ENCODE measurements at places on chromosomes 12 and 14. TPM values are rescaled to one million over a fixed set of nuclear protein-coding genes. Genes with fewer than 3 reads are reported as not detected.

Gene SLC4A8
- polyA plus RNA-seq: 4.7 TPM

Gene LMO3
- polyA plus RNA-seq: not detected

Gene RGS6
- polyA plus RNA-seq: not detected

DNA sequence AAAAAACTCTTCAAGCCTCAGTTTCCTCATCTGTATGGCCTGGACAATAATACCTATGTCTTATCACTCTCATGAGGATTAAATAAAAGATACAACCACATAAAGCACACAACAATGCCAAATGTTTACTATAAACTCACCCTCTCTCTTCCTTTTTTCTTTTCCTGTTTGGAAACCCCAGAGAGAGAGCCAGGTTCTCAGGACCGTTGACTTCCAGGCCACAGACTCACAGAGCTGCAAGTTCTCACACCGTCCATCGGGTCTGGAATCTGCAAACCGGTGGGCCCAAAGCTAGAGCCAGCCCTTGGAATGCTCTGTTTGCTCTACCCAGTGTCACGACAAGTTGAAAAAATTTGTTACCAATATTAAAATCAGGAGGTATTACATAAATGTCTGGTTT, 4.6 kb upstream of the CD4 start:
- H3K27ac ChIP-seq: no peak overlapping the region
- no peaks in the 10 kb centered on the region for H3K36me3 ChIP-seq
- H3K27me3 ChIP-seq: peaks cover 2% of the 10 kb centered on the region
- DNase-seq: no peak

GRCh38 chr14:22614240-22614799, 16.2 kb downstream of the ABHD4 start:
- peaks cover 20% of the 10 kb centered on the region for H3K4me1 ChIP-seq
- peak overlapping the region; percentile 91 for H3K27ac ChIP-seq
- H3K27me3 ChIP-seq: no peaks in the 10 kb centered on the region
- peaks cover 12% of the 10 kb centered on the region for H3K36me3 ChIP-seq
- peak; percentile 99 for DNase-seq

GRCh38 chr12:105852496-105852895, 286.3 kb downstream of the NUAK1 start:
- peaks cover 23% of the 10 kb centered on the region for H3K4me1 ChIP-seq
- no peak overlapping the region for H3K27ac ChIP-seq
- no peaks in the 10 kb centered on the region for H3K36me3 ChIP-seq
- no peak for DNase-seq
- no peaks in the 10 kb centered on the region for H3K27me3 ChIP-seq

DNA sequence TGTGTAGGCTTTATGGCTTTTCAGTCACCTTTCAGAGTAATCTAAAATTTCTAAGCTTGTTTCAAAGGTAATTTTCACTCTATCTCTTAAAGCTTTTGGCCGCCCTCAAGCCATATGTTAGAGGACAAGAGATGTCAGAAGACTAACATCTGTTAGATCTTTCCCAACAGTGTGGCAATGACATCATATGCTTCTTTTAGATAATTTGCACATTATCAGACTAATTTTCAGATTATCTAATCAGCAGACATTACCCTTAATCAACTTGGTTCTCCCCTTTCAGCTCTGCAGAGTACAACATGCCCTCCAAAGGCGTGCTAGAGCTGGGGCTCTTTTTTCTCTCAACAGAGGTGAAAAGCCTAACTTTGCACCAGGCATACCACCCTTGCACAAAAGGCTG, 207.1 kb downstream of the DPF3 start:
- no peaks in the 10 kb centered on the region for H3K36me3 ChIP-seq
- no peak overlapping the region for H3K27ac ChIP-seq
- H3K4me1 ChIP-seq: no peaks in the 10 kb centered on the region

GRCh38 chr12:8912914-8913313, 1.4 kb upstream of the PHC1 start:
- DNase-seq: no peak
- H3K27me3 ChIP-seq: no peaks in the 10 kb centered on the region
- H3K4me1 ChIP-seq: peaks cover 18% of the 10 kb centered on the region
- no peak overlapping the region for H3K27ac ChIP-seq
- no peak overlapping the region for H3K4me3 ChIP-seq

- DNase-seq: no peak
- no peak overlapping the region for H3K27ac ChIP-seq
Measured at GRCh38 chr12:58090685-58091084, 149.3 kb downstream of the ATP23 start.

DNA sequence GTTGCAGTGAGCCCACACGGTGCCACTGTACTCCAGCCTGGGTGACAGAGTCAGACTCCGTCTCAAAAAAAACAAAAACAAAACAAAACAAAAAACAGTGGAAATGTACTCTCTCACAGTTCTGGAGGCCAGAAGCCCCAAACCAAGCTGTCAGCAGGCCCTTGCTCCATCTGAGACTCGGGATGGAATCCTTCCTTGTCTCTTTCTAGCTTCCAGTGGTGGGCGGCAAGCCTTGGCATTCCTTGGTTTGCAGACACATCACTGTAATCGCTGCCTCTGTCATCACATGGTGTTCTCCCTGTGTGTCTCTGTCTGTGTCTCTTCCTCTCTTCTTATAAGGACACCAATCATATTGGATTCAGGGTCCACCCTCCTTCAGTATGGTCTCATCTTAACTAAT, 6.4 kb downstream of the TNS2 start:
- H3K27ac ChIP-seq: no peak overlapping the region
- H3K27me3 ChIP-seq: no peaks in the 10 kb centered on the region
- H3K4me1 ChIP-seq: peaks cover 37% of the 10 kb centered on the region
- no peak overlapping the region for H3K4me3 ChIP-seq

- H3K27ac ChIP-seq: no peak overlapping the region
- H3K4me3 ChIP-seq: no peak overlapping the region
- H3K36me3 ChIP-seq: no peaks in the 10 kb centered on the region
- peak; percentile 26 for DNase-seq
- H3K4me1 ChIP-seq: no peaks in the 10 kb centered on the region
Measured at GRCh38 chr14:68714991-68715924, 77.6 kb downstream of the ZFP36L1 start.

GRCh38 chr14:75960231-75960630, 21.6 kb downstream of the TGFB3 start:
- no peaks in the 10 kb centered on the region for H3K4me1 ChIP-seq
- H3K36me3 ChIP-seq: peaks cover 2% of the 10 kb centered on the region
- H3K4me3 ChIP-seq: no peak overlapping the region
- no peaks in the 10 kb centered on the region for H3K27me3 ChIP-seq
- H3K27ac ChIP-seq: no peak overlapping the region

DNA sequence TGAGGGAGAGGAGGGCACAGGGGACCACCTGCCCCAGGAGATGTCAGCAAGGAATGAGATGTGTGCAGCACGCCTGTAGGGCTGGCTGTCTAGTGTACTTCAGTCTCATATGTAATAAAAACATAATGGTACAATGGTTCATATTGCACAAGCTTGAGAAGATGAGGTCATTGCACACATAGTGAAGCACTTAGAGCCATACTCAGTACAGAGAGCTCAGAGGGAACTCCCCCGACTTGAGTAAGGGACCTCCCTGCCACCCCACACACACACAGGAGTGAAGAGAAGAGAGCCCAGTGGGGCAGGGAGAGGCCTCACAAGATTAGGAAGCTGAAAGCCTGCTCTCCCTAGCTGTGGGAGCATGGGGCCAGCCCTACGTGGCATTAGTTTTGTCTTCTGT, 61.5 kb downstream of the SLC6A12 start:
- no peak overlapping the region for H3K27ac ChIP-seq
- no peak overlapping the region for H3K4me3 ChIP-seq
- H3K27me3 ChIP-seq: no peaks in the 10 kb centered on the region
- DNase-seq: no peak
- H3K36me3 ChIP-seq: no peaks in the 10 kb centered on the region
- H3K4me1 ChIP-seq: no peaks in the 10 kb centered on the region

- DNase-seq: peak; percentile 36
- H3K4me1 ChIP-seq: peaks cover 12% of the 10 kb centered on the region
- no peak overlapping the region for H3K4me3 ChIP-seq
- no peaks in the 10 kb centered on the region for H3K36me3 ChIP-seq
Measured at GRCh38 chr12:4572680-4573079, 10.7 kb downstream of the DYRK4 start.

- no peak overlapping the region for H3K4me3 ChIP-seq
- DNase-seq: no peak
- H3K36me3 ChIP-seq: no peaks in the 10 kb centered on the region
- H3K27me3 ChIP-seq: no peaks in the 10 kb centered on the region
Measured at GRCh38 chr14:87878959-87879358, 114.0 kb downstream of the GALC start.

GRCh38 chr12:112382866-112383265, 635 bp upstream of the HECTD4 start:
- H3K27me3 ChIP-seq: no peaks in the 10 kb centered on the region
- H3K27ac ChIP-seq: peak overlapping the region; percentile 35
- H3K36me3 ChIP-seq: no peaks in the 10 kb centered on the region
- H3K4me3 ChIP-seq: no peak overlapping the region

DNA sequence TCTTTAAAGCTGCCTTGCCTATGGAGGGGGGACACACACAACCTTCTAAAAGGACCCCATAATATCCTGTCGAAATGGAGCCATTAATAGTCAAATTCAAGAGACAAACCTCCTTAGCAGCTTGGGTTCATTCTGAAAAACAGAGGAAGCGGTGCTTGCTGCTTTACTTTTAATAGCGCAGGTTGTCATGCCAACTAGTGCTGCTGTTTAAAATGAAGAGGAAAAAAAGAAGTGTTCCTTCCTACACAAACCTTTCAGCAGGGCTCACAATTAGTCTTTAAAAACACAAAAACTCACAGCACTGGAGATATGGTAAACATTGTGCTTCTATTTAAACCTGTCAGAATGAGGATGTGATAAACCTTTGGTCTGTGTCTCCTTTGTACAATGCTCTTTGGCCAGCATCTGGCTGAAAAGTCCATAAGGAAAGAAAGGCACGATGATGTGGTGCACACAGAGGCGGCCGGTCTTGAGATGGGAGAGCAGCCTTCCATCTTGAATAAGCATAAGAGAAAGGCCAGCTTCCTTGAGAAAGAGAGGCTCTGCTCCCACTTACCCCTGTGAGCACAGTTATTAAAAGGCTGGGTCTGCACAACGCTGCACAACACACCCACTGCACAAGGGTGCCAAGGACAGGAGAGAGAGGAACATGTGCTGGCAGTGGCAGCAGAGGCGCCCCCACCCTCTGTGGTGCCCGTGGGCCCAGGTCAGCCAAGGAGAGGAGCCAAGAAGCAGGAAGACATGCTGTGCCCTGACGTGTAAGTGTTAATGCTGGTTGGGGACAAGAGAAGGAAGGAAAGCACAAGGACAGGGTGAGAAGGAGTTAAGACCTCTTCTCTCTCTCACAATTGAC, 144.6 kb downstream of the TTC7B start:
- H3K27ac ChIP-seq: no peak overlapping the region
- H3K27me3 ChIP-seq: no peaks in the 10 kb centered on the region
- H3K4me3 ChIP-seq: no peak overlapping the region
- H3K36me3 ChIP-seq: peaks cover 10% of the 10 kb centered on the region

DNA sequence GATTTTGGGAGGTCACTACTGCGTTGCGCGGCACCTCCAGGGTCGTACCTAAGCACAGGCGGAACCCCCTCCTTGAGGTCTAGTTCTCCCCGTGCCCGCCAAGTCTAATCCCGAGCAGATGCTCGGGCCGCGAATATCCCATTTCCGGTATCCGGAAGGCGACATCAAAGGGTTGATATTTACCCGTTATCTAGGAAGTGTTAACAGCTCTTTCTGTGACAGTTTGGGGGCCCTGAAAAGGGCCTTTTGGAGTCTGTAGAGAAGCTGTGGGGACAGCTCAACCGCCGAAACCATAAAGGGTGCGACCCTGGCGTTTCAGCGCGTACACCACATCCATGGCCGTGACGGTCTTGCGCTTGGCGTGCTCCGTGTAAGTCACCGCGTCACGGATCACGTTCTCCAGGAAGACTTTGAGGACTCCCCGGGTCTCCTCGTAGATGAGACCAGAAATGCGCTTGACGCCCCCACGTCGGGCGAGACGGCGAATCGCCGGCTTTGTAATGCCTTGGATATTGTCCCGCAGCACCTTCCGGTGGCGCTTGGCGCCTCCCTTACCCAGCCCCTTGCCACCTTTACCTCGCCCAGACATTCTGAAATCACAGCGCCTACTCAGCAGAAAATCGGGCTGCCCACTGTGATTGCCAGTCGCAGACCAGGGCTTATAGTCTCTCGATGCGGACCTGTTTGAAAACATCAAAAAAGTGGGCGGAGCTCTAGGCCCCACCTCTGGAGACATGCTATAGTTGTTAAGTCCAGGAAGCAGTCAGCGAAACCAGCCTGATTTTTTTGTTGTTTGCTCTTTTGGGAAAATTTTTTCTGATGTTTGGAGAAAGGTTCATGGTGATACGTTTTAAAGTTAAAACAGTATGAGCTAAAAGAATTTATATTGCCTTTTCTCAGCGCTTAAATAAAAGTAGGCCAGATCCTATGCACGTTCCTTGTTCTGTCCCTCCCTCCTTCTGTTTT, 32.5 kb downstream of the WBP11 start:
- peaks cover 10% of the 10 kb centered on the region for H3K4me1 ChIP-seq
- peak overlapping the region; percentile 82 for H3K4me3 ChIP-seq
- peak; percentile 97 for DNase-seq
- no peaks in the 10 kb centered on the region for H3K27me3 ChIP-seq
- no peaks in the 10 kb centered on the region for H3K36me3 ChIP-seq

DNA sequence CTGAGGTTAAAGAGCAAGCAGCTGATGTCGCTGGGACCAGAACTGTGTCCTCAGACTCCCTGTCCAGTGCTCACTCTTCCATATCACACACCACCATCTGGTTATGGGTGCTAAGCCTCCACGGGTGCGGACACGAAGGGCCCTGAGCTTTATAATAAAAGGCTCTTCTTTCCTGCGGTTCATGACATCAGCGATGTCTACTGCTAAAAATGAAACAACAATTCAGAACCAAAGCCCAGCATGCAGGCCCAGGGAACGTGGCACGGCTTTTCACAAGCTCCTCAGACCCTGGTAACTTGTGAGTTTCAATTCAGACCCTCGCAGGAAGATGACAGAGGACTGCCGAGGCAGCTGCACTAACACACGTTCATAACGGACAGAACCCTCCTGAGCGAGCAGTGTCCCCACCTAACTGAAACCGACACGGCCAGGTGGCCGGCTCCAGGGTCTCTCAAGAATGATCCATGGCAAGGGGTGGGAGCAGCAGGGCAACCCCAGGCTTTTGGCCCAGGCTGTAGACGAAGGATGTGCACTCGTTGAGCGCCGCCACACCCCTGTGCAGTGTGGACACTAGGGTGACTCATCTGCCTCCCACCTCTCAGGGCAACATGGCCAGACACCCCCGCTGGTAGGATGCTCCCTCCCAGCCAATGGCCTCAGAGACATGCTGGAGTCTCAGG, 180.3 kb downstream of the CALM1 start:
- H3K4me1 ChIP-seq: no peaks in the 10 kb centered on the region
- H3K36me3 ChIP-seq: no peaks in the 10 kb centered on the region
- H3K27ac ChIP-seq: no peak overlapping the region
- no peak overlapping the region for H3K4me3 ChIP-seq
- H3K27me3 ChIP-seq: no peaks in the 10 kb centered on the region
- DNase-seq: no peak

- no peak for DNase-seq
- H3K27ac ChIP-seq: no peak overlapping the region
- no peaks in the 10 kb centered on the region for H3K27me3 ChIP-seq
- no peak overlapping the region for H3K4me3 ChIP-seq
- no peaks in the 10 kb centered on the region for H3K36me3 ChIP-seq
- peaks cover 5% of the 10 kb centered on the region for H3K4me1 ChIP-seq
Measured at GRCh38 chr12:70049596-70050360, 193.5 kb upstream of the CNOT2 start.
